ENCODE measurements at places on chromosomes 3 and 15.
A peak's percentile ranks its signal among the peaks of the same experiment; 100 is the strongest.

- no peak for DNase-seq
These were observed 26.8 kb upstream of the PPP4R2 start for GRCh38 chr3:72969766-72970165.

GRCh38 chr15:58587486-58587885 lies 155.7 kb downstream of the LIPC start:
- DNase-seq, result no peak

GRCh38 chr15:76303909-76304308 lies 7.4 kb downstream of the ETFA start:
- no peak for DNase-seq

GRCh38 chr15:29289173-29289572 lies 19.6 kb upstream of the NSMCE3 start:
- no peak for DNase-seq

DNA sequence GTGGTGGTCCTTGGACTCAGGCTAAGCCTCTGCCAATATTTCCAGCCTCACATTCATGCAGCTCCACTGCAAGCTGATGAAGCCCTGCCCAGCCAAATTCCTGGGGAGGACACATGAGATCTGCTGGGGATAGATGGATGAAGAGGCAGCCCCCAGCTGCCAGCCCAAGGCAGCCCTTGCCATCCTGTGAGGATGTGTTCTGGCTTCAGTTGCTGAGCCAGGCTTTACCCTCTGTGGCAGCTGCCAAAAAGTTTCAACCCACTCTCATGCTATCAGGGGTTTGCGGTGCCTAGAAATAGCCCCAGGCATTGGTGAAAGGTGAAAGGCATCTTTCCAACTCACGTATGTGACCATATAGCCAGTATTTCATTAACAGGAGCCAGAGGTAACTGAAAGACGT lies 37.6 kb downstream of the C2CD4A start:
- no peak for DNase-seq

DNA sequence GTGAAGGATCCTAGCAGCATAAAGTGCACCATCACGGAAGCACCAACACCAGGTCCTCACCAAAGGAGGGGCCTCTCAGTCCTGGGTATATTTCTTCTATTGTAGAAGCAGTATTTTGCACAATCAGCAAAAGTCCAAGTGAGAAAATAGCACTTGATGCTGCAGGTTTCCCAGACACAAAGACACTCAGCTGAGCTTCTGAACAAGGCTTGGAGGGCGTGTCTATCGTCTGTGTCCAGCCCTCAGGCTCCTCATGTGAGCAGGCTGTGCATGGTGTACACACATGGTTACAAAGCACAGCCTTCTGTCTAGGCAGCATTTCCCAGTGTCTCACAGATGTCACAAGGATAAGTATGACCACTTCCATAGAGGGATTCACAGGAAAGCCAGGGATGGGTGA lies 98.3 kb upstream of the SPATA12 start:
- no peak for DNase-seq

- no peak for DNase-seq
These were observed 356.2 kb downstream of the OCA2 start for GRCh38 chr15:27742751-27743477.

- DNase-seq, result no peak
These were observed 21.8 kb upstream of the LIMD1 start for GRCh38 chr3:45572755-45573154.

GRCh38 chr3:59578129-59578528 lies 528.3 kb upstream of the CFAP20DC start:
- DNase-seq, result no peak

DNA sequence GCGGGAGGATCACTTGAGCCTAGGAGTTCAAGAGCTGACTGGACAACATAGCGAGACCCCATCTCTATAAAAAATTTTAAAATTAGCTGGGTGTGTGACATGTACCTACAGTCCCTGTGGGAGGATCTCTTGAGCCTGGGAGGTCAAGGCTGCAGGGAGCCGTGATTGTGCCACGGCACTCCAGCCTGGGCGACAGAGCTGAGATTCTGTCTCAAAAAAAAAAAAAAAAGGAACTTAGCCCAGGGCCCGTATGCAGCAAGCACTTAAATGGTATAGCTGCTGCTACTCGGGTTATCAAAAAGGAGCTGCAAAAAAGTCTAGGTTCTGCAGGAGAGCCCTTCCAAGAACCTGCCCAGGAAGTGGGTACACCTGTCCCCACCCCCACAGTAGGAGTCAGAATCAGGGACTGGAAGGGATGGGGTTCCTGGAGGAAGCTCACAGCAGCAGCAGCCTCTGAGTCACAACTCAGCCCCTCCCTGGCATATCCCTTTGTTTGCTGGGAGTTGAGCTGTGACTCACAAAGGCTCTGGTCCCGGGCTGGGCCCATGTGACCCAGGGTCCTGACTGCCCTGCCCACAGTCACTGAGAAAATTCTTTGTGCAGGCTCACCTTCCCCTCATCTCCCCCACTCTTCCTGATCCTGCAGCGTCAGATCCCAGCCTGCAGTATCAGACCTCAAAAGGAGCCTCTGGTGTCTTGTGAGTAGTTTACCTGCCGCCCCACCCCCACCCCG lies at the start of gene SPATA12:
Gene SPATA12, plus strand, starts transcription at position 576 of the 733 bp plus-strand sequence. CDS start 13,031 bp downstream, outside the sequence.
- peak; percentile 20 for DNase-seq

DNA sequence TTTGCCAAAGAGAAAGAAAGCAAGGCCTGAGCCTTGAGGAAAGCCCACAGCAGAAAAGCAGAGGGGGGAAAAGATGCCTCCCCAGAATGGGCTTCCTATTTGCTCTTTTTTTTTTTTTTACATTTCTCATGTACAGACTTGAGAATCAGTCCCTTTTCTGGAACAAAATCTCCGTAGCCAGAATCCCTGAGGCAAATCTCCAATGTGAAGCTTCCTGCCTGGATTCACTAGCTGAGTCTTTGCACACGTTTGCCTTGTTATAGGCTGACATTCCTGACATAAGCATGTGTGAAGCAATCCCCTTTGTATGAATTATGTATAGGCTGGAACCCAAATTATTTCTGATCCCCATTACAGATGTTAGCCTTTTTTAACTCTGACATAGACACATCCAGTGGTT lies 52.2 kb upstream of the ACTL6A start:
- no peak for DNase-seq

- no peak for DNase-seq
These were observed 201.9 kb upstream of the MCTP2 start for GRCh38 chr15:94029495-94029894.

GRCh38 chr3:85678713-85679112 lies 719.9 kb downstream of the CADM2 start:
- DNase-seq, result no peak

GRCh38 chr3:105349684-105350387 lies 16.9 kb upstream of the ALCAM start:
- DNase-seq, result no peak

GRCh38 chr3:16484216-16484615 lies 29.3 kb downstream of the RFTN1 start:
- no peak for DNase-seq

- DNase-seq, result no peak
These were observed 397.4 kb upstream of the TPM1 start for GRCh38 chr15:62644889-62645742.

- no peak for DNase-seq
These were observed 20.3 kb upstream of the PPP4R2 start for GRCh38 chr3:72976281-72976741.

DNA sequence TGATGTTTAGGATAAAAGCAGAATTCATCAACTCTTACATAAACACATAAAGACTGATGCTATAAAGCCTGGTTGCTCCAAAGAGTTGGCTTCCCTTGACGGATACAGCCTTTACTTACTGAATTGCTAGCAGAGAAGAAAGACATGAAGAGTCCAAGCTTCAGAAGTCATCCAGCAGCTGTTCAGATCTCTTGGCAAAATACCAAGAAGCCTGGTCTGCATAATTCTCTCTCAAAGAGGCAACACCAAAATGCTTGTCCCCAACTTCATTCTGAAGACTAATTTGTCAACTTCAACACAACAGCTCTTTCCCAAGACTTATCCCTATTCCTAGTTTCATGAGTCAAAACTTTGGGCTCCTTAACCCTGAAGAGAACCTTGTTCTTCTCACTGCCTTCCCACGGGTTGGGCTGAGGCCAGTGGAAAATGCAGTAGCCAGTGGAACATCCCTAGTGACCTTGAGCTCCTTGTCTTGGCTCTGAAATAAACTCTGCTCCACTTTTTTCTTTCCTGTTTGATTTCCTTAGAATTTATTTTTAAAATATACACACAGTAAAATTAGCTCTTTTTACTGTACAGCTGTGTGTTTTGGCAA lies 119.2 kb upstream of the THBS1 start:
- no peak for DNase-seq

DNA sequence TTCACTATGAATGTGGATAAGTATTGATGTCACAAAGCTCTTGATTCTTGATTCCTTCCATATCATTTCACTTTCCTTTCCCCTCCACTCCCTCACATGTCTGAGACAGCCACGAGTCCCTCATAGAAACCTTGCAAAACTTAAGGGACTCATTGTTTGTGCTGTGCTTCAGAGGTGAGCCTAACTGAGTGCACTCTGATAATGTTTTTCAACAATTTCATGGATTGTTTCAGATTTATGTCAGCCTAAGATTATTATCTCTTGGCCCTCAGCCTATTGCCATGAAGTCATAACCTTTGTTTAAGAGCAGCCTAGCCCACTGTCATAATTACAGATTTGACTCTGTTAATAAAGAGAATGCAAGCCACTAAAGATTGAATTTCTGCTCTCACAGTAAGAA lies 363.6 kb downstream of the MECOM start:
- DNase-seq, result no peak

- DNase-seq, result no peak
These were observed 30.5 kb downstream of the OXSM start for GRCh38 chr3:25820366-25820765.
